A172 (cell line): ENCODE measurements at places on chromosomes 7 and 10. TPM values are rescaled to one million over a fixed set of nuclear protein-coding genes. Genes with fewer than 3 reads are reported as not detected.

GRCh38 chr10:102344067-102344466, 51.4 kb upstream of the NFKB2 start:
- peak; percentile 47 for DNase-seq

DNA sequence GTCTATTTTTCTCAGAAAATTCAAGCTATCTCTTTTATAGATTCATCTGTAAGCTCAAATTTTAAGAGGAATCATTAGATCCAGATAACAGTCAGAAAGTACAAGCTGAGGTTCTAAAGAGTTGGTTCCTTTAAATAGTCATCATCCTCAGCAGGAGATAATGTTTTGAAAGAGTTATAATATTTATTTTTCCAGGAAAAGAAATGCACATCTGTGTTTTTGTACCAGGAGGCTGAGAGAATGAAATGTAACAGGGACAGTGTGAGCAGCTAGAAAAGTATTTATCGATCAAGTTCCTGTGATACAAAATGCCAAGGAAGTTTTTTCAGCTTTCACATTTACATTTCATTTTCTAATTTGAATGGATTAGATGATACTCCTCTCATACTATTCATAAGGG, 120.2 kb upstream of the LRRTM3 start:
- no peak for DNase-seq

FAM25C gene
- not detected in 2 replicates for total RNA-seq

- DNase-seq: no peak
Observed at GRCh38 chr7:139916717-139917395, 87.8 kb downstream of the TBXAS1 start.

- peak; percentile 76 for DNase-seq
Observed at GRCh38 chr10:17109475-17110207, 20.0 kb downstream of the CUBN start.
